Activated CD8-positive, alpha-beta memory T cell treated with anti-CD3 and anti-CD28 coated beads for 1 hour (primary cell): ENCODE measurements at places on chromosomes 6 and 20.
A peak's percentile ranks its signal among the peaks of the same experiment; 100 is the strongest.

GRCh38 chr6:22766979-22767378 lies 197.6 kb downstream of the HDGFL1 start:
- DNase-seq: no peak

- no peak for DNase-seq
Measured at GRCh38 chr6:2817903-2818443, 23.7 kb downstream of the SERPINB1 start.

GRCh38 chr6:43037197-43037596 lies 15.8 kb downstream of the RRP36 start:
- no peak for DNase-seq

GRCh38 chr6:107342144-107342543 lies 117.2 kb downstream of the PDSS2 start:
- no peak for DNase-seq

DNA sequence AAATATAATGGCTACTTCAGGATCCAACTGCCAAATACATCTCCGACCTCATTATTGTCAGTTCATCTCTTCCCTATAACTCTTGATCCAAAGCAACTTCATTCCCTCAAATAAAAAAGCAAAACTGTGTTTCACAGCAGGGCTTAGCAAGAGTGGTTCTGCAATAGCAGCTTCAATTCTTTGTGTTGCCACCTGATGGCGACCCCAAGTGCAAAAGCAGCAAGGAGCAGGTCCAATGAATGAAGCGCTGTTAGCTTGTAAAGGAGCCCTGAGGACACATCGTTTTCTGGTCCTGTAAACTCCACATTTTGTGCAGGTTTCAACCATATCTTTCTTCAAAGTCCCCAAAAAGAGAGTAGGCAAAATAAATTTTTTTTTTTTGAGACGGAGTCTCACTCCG lies 19.6 kb downstream of the RTN4IP1 start:
- no peak for DNase-seq

- DNase-seq: no peak
Measured at GRCh38 chr20:45611054-45611453, 18.5 kb upstream of the WFDC10A start.

GRCh38 chr6:25684565-25684964 lies 32.5 kb downstream of the SCGN start:
- no peak for DNase-seq

DNA sequence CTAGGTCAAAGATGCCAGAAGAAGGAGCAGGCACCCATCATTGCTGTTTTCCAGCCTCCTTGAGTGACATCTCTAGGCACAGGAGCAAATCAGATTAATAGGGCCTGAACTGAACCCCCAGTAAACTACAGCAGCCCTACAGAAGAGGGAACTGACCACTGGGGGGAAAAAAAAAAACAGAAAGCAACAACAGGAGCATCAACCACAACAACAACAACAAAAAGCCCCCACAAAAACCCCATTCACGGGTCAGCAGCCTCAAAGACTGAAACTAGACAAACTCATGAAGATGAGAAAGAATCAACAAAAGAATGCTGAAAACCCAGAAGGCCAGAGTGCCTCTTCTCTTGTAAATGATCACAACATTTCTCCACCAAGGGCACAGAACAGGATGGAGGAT lies 537.4 kb upstream of the BTBD3 start:
- DNase-seq: no peak

GRCh38 chr20:40016392-40016791 lies 672.6 kb downstream of the MAFB start:
- no peak for DNase-seq

DNA sequence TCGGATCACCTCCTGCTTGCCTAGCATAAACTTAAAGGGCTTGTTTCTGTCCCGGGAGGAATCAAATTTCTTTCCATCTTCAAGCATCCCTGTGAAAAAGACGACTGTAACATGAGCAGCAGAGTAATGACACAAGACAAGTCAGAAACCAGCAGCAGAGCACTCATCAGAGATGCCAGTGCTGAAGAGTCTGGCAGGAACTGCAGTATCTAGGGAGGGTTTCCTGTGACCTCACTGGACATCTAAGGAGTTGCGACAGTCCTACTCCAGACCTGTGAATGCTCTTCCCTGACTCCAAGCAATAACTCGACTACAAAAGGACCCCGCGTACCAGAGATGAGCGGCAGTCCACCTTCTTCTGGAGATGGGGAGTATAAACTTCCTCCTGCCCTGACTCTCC lies 17.3 kb downstream of the FKBP1A start:
- DNase-seq: no peak

GRCh38 chr6:149077208-149077607 lies 240.3 kb upstream of the TAB2 start:
- DNase-seq: no peak

- no peak for DNase-seq
Measured at GRCh38 chr6:19452495-19452894, 384.7 kb upstream of the ID4 start.

DNA sequence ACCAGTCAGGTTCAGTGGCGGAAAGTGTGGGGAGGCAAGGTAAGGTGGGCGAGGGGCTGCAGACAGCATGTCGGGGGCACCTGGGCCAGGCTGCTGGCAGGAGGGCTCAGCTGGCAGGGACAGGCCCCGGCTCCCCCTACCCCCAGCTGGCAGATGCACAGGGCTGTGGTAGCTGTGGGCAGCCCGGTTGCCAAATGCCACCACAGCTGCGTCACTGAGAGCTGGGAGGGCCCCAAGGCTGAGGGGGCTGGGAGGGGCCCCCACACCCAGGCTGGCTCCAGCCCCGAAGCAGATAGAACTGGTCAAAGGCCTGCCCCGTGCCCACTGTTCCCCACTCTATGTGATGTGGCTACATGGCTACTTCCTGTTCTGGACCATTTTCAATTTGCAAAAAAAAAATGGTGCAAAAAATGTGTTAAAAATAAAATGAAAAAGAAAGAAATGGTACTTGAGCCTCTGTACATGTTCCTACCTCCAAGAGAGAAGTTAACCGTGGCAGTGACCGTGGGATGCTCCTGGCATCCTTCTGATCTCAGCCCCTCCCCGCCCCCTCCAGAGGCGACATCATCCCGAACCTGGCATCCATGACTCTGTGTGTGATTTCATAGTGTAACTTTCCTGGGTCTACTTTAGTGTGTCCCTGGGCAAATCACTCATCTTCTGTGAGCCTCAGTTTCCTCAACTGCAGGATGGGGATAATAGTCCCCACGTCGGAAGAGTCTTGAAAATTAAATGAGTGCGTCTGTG lies 64.4 kb downstream of the UBE2V1 start:
- peak; percentile 13 for DNase-seq

- no peak for DNase-seq
Measured at GRCh38 chr6:80217794-80218193, 111.3 kb downstream of the BCKDHB start.

DNA sequence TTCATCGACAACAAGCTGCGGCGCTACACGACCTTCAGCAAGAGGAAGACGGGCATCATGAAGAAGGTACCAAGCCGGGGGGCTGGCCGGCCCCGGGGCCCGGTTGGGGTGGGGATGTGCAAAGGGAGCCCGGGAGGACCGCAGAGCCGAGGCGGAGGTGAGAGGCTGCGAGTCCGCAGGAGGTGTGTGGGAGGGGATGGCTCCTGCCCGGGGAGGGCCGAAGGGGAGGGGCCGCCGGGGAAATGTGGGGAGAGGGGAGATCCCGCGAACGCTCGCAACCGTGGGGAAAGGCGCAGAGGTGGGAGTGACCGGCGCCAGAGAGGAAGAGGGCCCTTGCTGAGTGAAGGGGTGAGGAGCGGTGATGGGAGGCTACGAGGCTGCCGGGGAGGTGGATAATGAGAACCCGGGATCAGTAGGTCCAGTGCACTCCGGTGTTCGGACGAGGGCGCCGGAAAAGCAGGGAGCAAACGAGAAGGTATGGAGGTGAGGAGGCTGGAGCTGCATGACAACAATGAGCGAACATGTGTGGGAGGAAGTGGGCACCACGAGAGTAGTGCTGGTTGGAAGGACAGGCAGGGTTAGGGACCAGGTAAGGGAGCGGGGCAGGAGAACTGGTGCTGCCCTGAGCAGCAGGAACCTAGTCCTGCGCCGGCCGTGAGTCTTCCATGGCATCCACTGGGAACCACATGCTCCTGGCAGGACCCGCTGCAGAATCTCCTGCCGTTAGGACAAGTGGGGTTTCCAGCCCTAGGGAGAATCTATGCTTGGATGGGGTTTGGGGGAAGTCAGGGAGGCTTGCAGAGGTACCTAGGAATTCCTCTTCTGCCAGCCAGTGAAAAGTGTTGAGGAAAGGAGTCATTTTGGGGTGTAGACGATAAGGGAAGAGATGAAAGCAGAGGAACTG lies 1.3 kb downstream of the SRF start:
- peak; percentile 32 for DNase-seq
